ENCODE measurements at places on chromosomes 12 and 14. TPM values are rescaled to one million over a fixed set of nuclear protein-coding genes. Genes with fewer than 3 reads are reported as not detected.

NANOG gene
- not detected for total RNA-seq

SYNDIG1L gene
- not detected for total RNA-seq

GLT8D2 gene
- total RNA-seq, result not detected

ANO4 gene
- total RNA-seq, result 1.9 TPM

SERPINA12 gene
- total RNA-seq, result not detected

CRY1 gene
- total RNA-seq, result 17.1 TPM

OAS1 gene
- total RNA-seq, result 170 TPM

CABP1 gene
- total RNA-seq, result 0.14 TPM

RPGRIP1 gene
- total RNA-seq, result not detected

Measured in Calu3 (cell line).